Activated CD8-positive, alpha-beta memory T cell treated with anti-CD3 and anti-CD28 coated beads for 1 hour (primary cell): ENCODE measurements at places on chromosomes 1 and 21.

- no peak for DNase-seq
These were observed 232.9 kb upstream of the COA6 start for GRCh38 chr1:234140388-234140787.

DNA sequence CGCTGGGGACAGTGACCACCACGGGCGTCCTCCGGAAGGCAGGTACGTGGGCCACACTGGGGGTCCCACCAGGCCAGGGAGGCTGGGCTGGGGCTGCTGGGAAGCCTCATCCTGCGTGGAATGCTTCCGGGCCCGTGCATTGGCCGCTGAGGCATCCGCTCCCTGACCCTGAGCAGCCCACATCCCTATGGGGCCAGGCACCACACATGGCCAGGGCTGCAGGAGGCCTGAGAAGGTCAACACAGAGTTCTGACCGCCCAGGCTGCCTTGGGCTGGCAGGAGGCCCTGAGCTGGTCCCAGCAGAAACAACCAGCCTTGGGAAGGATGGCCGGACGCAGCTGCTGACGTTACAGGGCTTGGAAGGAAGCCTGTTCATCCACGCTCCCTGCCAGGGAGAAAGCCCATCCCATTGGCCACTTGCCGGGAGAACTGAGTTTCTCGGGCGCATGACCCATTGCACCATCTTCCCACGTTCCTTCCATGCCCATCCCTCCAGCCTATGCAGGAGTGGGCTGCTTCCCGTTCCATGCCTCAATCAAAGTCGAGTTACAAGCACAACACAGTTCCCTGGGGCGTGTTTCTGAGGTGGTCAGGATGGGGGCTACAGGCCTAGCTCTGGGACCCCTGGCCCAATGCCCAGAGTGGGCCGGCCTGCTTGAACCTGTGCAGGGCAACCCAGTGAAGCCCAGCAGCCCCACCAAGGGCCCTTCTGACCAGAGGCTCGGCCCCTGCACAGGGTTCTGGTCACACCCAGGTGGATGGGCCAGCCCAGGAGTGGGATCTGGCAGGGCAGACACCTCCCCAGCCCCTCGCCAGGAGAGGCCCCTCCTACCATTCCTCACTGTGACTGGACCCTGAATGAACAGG, 31.7 kb downstream of the TRIM11 start:
- DNase-seq = no peak

DNA sequence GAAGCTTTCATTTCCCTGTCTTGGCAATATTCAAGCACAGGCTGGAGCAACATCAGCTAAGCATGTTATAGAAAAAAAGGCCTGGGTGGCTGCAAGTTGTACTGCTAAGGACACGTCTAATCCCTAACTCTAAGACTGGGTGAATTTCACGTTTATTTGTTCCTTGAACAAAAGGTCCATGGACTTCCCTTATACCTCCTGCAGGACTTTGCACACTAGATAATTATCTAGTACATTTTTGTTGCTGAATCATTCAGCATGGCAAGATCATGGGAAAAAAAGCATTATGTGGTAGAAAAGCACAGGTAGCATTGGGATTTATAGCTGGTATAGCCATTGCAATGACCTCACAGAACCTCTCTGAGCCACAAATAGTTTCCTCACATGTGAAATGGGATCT, 130.7 kb upstream of the DMRTA2 start:
- DNase-seq = no peak

DNA sequence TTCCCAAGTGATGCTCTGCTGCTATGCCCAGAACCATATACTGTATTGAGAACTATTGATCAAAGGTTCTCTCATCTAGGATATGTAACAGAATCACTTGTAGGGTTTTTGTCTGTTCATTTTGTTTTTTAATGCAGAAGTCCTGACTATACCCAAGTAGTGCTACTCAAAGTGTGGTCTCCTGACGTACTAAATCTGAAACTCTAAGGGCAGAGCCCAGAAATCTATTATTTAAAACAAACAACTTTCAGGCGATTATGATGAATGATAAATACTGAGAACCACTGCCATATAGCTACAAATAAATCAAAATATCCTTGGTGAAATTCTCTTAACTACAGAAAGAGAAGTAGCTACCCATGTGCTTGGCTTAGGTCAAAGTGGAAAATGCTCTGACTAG, 10.1 kb downstream of the ZZZ3 start:
- no peak for DNase-seq

DNA sequence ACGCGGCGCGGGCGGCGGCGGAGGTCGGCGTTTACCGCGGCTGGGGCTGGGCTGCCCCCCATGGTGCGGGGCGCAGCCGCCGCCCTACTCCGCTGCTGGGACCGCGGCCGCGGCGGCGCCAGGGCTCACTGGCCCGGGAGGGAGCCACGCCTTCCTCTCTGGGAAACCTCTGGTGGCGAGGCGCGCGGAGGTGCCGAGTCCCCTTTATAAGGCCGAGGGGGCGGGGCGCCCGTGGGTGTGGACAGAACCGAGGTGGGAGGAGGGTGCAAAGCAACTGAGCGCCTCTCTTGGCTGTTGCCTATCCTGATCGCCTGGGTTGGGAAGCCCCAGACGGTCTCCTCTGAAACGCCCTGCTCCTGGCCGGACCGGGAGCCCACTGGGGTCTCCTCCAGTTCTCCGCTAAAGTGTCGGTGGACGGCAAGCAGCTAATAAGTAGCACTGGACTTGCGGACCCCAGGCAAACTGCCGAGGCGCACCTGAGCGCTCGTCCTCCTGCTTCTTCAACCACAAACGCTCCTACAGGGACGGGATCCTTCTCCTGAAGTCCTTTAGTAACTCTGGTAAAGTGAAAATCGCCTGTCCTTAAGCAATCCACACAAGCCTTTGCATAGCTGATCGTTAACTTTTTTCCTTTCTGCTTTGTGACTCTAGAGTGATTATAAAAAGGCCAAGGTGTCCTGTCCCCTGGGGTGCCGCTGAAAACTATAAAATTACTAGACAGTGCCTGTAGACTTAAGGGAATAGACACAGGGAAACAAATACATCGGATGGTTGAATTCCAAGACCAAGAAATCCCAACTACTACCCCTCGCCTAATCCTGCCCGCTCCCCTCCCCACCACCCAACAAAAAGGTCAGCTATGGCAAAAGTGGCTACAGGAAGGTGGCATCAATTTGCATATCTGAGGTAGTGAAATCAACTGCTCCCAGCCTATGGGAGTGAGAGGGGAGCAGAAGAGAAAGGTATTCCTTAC, at the start of gene PTGER3:
Gene PTGER3, minus strand, starts transcription at position 182 of the 973 bp plus-strand sequence. CDS start 239 bp downstream, outside the sequence.
- peak; percentile 12 for DNase-seq

DNA sequence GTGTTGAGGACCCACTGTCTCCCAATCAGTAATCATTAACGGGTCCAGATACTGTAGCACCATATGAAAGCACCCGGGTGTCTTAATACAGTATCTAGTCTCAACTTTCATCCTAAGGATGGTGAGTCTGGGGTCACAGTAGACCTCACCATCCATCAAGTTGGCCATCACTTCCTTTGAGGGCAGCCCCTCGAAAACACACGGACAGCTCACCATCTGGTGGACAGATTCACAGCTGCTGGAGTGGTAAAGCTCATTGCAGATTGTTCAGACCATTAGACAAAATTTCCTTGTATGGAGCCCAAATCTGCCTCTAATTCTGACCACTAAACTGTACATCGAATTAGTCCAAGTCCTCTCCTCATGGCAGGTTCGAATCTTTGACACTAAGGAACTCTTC, 123.1 kb downstream of the PGBD5 start:
- DNase-seq = no peak

DNA sequence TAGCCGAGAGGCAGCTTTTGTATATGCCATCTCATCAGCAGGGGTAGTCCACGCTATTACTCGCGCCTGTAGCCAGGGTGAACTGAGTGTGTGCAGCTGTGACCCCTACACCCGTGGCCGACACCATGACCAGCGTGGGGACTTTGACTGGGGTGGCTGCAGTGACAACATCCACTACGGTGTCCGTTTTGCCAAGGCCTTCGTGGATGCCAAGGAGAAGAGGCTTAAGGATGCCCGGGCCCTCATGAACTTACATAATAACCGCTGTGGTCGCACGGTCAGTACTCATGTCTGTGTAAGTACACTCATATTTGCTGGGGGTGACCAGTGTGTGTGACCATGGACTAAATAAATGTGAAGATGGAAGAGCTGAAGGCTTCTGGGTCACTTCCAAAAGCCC, 7.4 kb downstream of the WNT2B start:
- DNase-seq = no peak

DNA sequence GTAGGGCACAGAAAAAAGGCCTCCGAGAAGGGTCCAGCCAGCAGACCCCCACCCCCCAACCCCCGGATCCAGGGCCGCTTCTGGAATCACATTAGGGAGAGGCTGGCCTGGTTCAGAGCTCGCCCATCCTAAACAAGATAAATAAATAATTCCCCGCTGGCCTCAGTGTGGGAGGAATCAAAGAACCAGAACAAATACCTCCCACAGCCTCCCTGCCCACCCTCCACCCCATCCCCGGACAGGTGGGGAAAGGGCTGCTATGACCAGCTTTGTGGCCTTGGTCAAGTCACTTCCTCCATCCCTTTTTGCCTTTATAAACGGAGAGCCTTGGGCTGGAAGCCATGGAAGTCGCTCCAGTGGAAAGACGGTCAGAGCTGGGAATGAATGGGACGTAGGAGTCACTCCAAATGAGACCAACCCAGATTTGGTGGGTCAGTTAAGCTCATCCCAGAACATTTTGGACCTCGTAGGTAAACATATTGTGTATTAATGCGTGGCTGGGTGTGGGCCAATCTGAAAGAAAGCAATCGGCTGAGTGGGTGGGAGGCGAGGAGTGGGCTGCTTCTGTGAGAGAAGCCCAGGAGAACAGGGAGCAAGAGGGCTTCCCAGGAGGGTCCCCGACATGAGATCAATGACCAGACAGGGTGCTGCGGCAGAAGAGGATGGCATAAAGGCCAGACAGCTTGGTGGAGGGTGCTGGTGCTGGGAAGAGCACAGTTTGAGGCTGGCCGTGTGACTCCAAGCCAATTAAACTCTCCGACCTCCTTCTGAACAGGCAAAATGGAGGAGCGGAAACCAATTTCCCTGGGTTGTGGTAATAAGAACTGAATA, 63.3 kb downstream of the MEF2D start:
- no peak for DNase-seq

DNA sequence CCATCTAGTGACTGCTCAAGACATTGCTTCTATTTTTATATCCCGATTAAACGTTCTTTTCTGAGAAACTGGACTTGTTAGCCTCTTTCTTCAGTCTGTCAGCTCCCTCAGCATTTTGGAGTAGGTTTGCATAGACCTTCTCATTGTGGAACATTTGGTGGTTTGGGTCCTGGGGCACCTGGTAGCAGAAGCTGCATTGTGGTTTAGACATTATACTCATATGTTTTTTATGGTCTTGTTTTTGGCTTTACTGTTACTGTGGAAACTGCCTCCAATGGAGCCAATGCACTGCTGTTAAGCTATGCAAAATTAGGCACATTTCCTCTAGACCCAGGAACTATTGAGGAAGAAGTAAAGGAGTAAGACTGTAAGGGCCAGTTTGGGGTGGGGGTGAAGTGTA, 36.7 kb upstream of the LRRC8B start:
- no peak for DNase-seq

GRCh38 chr1:109730666-109731065, 10.2 kb downstream of the GSTM3 start:
- DNase-seq = no peak

- DNase-seq = no peak
These were observed 1632.3 kb downstream of the KCNT2 start for GRCh38 chr1:194975913-194976312.
